T47D (cell line): ENCODE measurements at places on chromosomes 6 and 20.

- DNase-seq: no peak
Observed at GRCh38 chr6:128919412-128920180, 36.7 kb downstream of the LAMA2 start.

DNA sequence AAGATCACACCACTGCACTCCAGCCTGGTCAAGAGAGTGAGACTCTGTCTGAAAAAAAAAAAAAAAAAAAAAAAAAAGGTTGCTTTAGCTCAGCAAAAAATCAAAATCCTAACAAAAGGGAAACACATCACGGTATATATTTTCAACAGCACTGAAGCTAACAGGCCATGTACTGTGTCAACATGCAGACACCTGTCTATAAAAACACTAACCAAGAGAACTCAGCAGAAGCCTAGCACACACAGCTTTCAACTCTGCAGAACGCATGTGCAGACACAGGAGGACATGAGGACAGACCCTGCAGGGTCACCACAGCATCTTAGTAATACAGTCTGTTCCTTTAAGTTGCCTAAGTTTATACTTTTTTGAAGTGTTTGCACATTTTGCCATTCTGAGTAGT lies 13.5 kb downstream of the NINL start:
- DNase-seq: no peak

DNA sequence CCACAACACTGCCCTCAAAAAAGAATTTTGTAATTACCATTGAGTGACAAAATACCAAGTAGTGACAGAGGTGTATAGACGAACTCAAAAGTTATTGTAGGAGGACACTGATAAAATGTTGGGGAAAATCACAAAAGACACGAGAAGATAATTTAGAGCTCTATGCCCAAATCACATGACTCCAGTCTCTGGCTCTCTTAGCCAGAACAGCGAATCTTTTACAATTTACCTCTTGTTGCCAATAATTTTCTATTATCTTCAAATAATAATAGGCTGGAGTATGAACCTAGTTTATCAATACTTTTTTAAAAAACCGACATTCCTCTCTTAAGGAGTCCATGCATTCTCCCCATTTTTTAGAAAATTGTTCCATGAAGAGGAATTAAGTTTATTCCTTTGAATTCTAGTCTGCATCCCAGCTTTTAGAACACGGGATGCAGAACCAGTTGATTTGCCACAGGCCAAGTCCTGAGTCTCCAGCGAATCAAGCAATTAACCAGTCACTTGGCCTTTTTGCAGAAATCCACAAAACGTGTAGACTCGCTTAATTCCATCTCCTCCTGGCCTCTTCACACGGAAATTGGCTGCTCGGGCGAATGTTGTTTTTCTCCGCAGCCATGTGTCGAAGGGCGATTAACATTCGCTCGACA lies 507 bp upstream of the RIPPLY2 start:
- no peak for DNase-seq

- DNase-seq: no peak
Observed at GRCh38 chr6:150906641-150907326, 41.3 kb downstream of the MTHFD1L start.

GRCh38 chr20:9411833-9412232 lies 102.6 kb upstream of the LAMP5 start:
- DNase-seq: no peak

DNA sequence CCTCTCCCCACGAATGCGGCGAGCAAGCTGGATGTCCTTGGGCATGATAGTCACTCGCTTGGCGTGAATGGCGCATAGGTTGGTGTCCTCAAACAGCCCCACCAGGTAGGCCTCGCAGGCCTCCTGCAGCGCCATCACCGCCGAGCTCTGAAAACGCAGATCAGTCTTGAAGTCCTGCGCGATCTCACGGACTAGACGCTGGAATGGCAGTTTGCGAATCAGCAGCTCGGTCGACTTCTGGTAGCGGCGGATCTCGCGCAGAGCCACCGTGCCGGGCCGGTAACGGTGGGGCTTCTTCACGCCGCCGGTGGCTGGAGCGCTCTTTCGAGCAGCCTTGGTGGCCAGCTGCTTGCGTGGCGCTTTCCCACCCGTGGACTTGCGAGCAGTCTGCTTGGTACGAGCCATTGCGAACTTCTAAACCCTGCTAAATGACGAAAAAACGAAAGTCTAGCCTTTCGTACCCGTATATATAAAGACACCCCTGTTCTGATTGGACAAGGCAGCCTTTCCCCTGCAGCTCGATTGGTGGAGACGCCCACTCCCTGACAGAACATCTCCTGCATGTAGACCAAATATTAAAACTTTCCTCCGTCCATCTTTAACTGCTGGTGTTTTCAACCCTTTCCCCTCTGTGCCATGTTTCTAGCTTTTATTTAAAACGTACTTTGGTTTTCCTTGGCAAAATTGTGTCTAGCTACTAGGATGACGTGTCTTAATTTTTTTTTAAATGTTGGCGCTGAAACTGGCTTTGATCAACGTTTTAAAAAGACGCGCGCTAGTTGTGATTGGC lies 109.8 kb downstream of the HFE start:
- DNase-seq: peak; percentile 78

DNA sequence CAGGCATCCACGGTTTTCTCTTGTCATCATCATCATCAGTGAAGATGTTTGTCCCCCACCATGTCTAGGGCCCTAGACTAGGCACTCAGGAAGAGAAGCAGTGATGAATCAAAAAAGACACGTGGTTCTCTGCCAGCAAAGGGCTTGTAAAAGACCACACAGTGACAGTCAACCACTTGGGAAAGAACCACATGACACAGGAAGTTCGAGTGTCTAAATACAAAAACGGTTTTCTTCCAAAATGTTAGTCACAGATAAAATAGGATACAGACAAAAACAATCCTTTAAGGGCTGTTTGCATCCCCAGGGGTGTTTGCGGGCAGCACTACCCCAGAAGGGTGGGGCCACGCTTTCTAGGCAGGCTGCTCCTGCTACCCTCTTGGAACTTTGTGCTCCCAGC lies 356.8 kb upstream of the AGPAT4 start:
- no peak for DNase-seq

- DNase-seq: no peak
Observed at GRCh38 chr20:37986873-37987601, 46.2 kb downstream of the TTI1 start.

DNA sequence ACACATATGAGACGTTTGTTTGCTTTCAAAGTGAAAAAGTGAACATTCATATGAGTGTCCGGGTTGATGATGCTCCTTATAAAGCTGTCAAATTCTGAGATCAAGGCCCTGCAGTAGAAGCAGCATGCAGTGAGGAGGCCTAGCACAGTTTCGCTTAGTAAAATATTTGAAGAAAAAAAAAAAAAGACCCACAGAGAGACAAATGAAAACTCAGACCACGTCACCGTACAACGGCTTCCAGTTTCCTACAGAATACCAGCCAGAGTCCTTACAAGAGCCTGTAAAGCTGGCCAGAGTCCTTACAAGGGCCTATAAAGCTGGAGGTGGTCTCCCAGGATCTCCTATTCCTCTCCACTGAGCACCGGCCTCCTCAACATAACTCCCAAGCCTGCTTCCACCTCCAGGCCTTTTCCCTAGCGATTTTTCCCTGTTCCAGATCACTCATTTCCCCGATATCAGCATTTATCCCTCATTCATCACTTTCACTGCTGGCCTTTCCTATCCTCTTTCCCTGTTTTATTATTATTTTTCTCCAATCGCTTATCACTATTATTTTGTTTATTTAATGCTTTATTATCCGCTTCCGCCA lies 1.5 kb upstream of the HMGN4 start:
- DNase-seq: no peak

GRCh38 chr6:10970731-10971130 lies 73.4 kb downstream of the ELOVL2 start:
- no peak for DNase-seq

- no peak for DNase-seq
Observed at GRCh38 chr20:6577451-6577850, 190.0 kb upstream of the BMP2 start.
